Activated CD4-positive, alpha-beta T cell treated with anti-CD3 and anti-CD28 coated beads, Interleukin-2, amount 50 U/mL, for 1 hour (primary cell): ENCODE measurements at places on chromosomes 3 and 15.

GRCh38 chr3:12148183-12148940 is 10.3 kb downstream of the TIMP4 start:
- no peak for DNase-seq

DNA sequence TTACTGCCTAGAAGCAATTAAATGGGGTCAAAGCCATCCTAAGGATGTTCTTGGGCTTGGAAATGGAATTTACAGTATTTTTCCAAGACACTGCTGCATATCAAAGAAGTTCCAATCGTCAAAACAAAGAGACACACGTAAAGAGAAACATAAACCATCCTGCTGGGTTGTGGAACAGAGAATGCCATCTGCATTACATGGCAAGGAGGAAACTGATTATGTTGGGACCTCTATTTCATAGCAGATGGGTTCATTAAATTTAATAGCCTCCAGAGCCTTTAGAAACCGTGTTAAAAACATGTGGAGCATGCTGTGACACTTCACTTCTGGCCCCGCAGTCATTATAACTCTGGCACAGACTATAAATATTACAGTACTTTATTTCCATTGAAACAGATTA is 154.6 kb downstream of the LRTM1 start:
- DNase-seq: no peak

DNA sequence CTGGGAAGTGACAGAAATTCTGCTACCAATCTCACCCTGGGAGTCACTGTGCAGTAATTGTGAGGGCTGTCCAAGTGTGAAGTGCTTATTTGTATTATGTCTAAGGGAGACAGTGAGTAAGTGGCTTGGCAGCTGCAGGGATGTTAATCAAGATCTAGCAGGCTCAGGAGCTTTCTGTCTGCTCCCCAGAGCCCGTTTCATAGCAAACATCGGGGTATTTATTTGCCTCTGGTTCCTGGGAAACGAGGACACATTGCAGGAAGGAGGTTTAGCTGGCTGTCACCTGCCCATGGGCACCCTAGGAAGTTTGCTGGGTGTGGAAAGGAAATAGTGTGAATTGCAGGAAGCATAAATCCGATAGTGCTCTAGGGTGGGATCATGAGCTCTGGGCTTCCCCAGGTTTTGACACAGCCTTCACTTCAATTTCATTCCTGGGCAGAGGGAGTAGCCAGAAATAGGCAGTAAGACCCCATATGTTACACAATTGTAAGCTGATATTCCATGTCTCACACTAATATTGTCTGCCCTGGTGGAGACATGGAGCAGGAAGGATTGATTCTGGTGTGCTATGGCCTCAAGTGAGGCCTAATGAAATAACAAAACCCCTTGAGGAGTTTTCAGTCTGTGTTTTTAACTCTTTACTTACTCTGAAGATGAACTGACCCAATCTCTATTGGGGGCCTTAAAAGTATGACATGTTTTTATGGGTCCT is 74.1 kb upstream of the MITF start:
- no peak for DNase-seq

- no peak for DNase-seq
Observed at GRCh38 chr3:4406746-4407568, 60.1 kb downstream of the SUMF1 start.

DNA sequence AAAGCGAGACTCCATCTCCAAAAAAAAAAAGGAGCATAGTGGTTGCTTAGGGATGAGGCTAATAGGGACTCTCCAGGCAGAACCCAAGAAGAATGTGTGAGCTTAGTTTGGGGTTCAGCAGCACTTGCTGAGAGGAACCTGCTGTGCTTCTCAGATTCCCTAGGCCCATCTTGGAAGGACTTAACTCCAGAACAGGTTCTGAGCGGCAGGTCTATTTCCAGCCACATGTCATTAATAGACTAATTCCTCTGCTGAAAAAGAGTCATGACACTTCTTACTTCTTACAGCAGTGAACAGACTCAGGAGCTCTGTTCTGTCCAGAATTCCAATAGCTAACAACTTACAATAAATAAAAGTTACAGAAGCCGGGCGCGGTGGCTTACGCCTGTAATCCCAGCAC is 22.5 kb downstream of the RHOA start:
- no peak for DNase-seq

GRCh38 chr3:18234717-18235335 is 190.3 kb downstream of the SATB1 start:
- no peak for DNase-seq

GRCh38 chr15:66608159-66608558 is 42.4 kb upstream of the LCTL start:
- no peak for DNase-seq

DNA sequence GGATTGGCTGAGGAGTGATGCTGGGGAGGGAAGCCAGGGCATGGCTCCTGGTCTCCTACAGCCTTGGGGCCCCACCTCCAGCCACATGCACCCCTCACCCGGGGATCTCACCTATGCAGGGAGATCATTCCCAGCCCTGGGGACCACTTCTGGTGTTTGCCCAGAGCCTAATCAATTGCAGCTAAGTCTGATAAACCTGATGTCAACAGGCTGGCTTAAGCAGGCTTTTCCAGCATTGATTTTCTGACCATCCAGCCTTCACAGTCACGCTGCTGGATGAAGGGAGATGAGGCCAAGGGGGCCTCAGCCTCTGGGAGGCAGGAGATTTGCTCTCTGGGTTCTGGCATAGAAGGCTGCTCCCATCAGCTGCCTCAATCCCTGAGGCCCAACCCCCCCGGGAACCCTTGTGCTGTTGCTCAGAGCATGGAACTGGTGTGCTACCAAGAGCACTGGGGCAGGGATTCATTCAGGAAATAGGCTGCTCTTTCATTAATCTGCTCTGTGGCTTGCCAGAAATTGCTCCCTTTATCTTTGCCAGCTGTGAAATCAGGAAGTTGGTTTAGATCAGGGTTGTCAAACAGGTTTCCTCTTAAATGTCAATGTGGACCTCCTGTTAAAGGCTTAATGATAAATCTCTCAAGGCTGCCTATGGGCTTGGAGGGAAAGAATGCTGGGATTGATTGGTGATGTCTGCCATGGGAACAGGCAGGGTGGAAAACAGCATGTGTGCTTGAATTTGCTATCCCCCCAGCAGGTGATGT is 19.0 kb downstream of the FAM3D start:
- no peak for DNase-seq

- DNase-seq: no peak
Observed at GRCh38 chr15:29635513-29636098, 186.7 kb downstream of the TJP1 start.

DNA sequence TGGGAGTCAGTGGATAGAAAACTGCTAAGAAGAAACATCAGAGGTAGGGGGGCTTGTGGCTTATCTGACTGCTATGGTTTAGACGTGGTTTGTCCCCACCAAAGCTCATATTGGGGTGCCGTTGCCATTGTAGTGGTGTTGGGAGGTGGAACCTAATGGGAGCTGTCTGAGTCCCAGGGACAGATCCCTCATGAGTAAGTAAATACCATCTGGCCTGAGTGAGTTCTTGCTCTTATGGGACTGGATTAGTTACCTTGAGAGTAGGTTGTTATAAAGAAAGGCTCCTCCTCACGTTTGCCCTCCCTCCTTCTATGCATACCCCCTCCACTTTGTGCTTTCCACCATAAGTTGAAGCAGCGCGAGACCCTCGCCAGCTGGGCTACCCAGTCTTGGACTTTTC is 53.4 kb upstream of the VILL start:
- DNase-seq: no peak

- no peak for DNase-seq
Observed at GRCh38 chr15:58555162-58556027, 123.6 kb downstream of the LIPC start.

DNA sequence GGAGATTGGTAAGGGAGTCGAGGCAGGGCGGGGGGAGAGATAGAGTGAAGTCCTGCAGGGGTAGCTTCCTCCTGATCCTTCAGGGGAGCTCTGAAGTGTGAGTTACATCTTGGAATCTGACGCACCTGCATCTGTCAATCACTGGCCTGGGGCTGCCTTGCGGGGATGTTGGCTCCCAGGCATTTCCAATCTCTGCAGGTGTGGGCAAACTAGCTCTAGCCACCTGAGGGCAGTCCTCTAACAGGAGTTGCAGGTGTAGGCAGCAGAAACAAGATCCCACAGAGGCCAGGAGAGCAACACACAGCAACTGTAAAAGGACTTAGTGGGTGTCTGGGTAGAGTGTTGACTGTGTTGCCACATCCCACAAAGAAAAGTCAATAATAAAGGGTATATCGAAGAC is 63.6 kb downstream of the ZNF621 start:
- DNase-seq: no peak

DNA sequence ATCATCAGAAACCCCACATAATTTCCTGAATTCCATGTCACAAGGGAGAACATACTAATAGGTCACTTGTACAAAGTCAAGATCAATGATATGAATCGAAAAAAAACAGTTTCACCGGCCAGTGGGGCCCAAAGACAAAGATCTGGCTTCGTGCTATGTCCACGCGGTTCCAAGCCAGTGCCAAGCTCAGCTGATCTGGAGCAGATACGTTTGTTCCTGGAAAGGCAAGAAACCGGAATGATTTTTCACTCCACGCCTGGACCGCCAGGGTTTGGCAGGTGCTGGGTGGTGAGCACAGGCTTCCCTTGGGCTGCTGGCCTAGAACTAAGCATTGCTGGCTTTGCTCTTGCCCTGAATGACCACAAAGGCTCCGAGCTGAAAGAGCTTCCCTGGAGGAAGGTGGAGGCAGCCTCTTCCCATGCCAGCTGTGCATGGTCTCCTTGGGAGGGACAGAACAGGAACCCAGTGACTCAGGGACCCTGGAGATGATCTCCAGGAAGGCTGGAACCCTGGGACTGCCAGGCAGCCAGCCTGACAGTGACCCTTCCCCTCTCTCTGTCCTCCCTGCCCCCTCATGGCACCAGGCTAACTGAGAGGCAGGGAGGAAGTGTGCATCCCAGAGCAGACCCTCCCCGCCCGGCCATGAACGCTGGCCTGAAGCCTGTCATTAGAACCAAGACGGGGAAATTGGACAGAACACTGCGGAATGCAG is 40.9 kb downstream of the TRPM1 start:
- DNase-seq: no peak

GRCh38 chr15:49235446-49236124 is 65.5 kb downstream of the GALK2 start:
- peak; percentile 37 for DNase-seq

DNA sequence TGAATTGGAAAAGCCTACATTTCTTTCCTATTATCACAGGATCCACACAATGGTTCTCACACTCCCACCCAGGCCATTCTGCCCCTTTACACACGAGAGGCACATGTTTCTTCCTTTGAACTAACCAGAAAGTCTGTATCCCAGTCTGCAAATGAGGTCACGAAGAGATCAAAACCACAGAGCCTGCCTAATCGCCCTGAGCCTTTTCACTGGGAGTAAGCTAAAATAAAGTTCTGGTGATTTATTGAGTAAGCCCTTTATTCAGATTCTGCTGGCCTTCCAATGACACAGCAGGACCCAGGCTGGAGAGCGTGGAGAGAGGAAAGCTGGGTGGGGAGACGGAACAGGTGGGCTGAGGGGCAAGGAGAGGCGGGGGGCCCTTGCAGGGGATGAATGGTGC is 78.7 kb downstream of the ATP1B3 start:
- DNase-seq: no peak

DNA sequence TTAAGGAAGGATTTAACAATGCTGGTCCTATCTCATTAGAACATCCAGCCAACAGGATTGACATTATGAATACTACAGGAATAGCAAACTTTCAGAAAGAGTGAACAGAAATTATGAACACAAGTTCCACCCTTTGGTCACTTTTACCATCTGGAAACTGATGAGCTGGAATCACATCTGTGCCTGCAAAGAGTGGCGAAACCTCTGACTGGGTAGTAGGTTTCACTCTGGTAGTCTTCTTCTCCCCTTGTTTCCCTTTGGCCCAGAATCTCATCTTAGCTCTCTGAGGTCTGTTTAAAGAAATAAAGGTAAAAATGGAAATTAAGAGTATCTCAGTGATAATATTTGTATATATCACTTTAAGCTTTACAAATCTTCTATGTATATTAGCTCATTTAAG is 73.1 kb downstream of the NR2E3 start:
- no peak for DNase-seq

DNA sequence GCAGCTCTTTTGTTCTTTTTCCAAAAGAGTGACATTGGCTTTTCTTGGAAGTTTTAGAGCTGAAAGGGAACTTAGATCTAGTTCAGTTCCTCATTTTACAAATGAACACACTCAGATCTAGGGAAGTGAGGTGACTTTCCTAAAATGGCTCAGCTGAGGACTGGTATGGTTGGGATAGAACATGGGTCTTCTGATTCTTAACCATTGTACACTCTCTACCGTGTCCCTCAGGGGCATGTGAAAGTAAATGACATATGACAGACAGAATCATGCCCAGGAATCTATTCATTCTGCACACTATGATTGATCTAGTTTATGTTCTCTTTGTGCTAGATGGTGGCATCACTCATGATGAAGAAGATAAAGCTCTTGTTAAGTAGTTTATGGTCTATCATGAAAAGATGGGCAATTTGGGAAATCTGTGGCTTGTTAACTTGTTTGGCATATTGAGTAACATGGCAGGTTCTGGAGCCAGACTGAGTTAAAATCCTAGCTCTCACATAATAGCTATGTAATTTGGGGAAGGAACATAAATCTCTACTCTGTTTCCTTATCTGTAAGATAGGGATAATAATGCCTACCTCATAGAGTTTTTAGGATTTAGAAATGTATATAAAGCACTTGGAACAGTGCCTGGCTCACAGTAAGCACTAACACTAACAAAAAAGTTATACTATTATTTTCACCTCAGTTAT is 30.9 kb downstream of the UBE2E1 start:
- DNase-seq: no peak

- DNase-seq: no peak
Observed at GRCh38 chr3:191235331-191236314, 36.6 kb downstream of the OSTN start.
